ENCODE measurements at places on chromosomes 11 and 22.

DNA sequence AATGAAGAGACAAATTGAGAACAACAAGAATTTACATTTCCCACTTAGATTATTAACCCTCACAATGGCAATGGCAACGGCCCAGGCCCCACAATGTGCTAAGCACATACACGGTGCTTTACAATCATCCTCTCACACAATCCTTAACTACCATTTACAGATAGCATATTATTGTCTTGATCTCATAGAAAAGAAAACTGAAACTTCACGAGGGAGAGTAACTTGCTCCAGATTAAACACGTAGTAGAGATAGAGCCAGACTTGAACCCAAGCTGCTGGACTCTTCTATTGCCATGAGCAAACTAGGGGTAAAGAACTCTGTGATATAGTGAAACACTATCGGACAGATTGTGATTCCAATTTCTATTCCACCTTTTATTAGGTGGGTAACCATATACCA, 665.1 kb downstream of the DLG2 start:
- DNase-seq = no peak

GRCh38 chr11:130237282-130238006, 77.3 kb downstream of the ZBTB44 start:
- DNase-seq = no peak

- DNase-seq = no peak
Observed at GRCh38 chr22:44535362-44536095, 37.5 kb upstream of the RTL6 start.

GRCh38 chr11:33742249-33742851, 6.1 kb upstream of the CD59 start:
- DNase-seq = no peak

DNA sequence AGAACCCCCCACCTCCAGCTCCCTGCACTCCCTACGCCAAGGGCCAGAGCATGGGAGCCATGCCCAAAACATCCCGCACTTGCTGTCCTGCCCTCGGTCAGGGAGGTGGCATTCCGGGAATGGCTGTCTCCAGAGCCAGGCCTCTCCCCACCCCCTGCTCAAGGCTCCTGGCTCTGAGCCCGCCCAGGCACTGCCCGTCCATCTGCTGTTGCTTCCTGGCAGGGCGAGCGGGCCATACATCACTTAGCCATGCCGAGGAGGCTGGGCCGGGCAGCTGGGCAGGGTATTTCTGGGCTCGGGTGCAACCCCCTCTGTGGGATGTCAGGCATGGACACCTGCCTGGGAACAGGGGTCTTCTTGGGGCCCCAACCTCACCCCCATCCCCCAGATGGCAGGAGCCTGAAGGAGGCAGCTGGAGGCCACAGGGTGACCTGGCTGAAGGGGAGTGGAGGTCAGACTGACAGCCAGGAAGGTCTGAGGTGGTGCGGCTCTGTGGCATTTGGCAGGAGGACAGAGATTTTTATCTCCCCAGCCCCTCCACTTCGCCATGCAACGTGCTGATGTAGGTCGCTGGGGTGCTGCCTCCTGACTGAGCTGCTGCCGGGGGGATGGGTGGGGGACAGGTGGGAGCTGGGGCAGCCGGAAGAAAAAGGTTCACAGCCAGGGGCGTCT, 8.7 kb upstream of the CABP7 start:
- DNase-seq = no peak

- DNase-seq = no peak
Observed at GRCh38 chr11:71447791-71448256, 369 bp downstream of the DHCR7 start.

DNA sequence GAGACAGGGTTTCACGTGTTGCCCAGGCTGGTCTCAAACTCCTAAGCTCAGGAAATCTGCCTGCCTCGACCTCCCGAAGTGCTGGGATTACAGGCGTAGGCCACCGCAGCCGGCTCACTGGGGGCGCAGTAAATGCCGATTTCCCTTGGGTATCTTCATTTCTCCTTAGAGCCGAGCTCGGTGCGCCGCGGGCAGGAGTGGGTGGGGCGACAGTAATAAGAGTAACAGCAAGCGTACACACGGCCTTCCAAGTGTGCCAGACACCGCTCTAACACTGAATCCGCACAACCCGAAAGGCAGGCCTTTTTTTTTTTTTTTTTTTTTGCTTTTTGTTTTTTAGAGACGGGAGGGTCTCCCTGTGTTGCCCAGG, 500 bp upstream of the ADSL start:
- DNase-seq = no peak

Measured in lung (tissue), 17 donors.